NCI-H1417 (cell line): ENCODE measurements at places on chromosomes 1 and 21.

GRCh38 chr1:87191646-87192045 is 137.0 kb upstream of the LMO4 start:
- DNase-seq, result no peak

GRCh38 chr1:185514311-185514710 is 197.3 kb upstream of the IVNS1ABP start:
- DNase-seq, result no peak

DNA sequence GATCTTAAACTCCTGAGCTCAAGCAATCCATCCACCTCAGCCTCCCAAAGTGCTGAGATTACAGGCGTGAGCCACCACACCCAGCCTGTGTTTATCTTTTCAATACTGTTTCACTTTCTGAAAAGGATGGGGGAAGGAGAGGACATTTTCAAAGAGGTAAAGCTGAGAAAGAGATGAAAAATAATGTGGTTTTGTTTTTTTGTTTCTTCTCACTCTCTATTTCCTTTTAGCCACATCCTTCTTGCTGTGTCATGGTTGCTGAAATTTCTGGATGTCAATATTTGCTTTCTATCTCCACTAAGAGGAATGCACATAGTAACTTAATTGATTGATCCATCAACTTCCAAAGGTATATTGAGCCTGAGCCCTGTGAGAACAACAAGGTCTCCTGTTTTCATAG is 6.4 kb upstream of the C1orf21 start:
- no peak for DNase-seq

DNA sequence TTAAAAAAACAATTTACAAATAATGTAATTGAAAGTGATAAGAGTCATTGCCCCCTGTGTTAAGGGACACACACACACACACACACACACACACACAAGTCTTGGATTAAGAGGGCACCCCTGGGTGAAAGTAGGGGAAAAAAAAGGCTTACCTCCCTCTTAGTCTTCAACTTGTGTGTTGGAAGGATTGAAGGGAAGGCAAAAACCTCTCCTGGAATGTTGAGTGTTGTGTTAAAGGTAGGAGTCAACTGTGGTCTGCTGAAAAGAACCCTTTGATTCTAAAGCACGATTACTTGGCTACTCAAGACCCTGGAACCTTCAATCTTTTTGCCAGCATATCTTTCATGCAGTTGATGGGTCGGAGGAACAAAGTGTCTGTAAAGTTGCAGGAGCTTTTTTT is 6.4 kb downstream of the PBX1 start:
- DNase-seq, result no peak

GRCh38 chr1:19771350-19771749 is 28.4 kb downstream of the TMCO4 start:
- no peak for DNase-seq
